Stimulated activated CD4-positive, alpha-beta T cell treated with anti-CD3 and anti-CD28 coated beads, Interleukin-1b, Interleukin-23, amount 100 ng/mL, for 48 hours (primary cell): ENCODE measurements at places on chromosomes 11 and 22.
A peak's percentile ranks its signal among the peaks of the same experiment; 100 is the strongest.

GRCh38 chr11:121241343-121242211 lies 51.0 kb upstream of the SC5D start:
- no peak for DNase-seq

DNA sequence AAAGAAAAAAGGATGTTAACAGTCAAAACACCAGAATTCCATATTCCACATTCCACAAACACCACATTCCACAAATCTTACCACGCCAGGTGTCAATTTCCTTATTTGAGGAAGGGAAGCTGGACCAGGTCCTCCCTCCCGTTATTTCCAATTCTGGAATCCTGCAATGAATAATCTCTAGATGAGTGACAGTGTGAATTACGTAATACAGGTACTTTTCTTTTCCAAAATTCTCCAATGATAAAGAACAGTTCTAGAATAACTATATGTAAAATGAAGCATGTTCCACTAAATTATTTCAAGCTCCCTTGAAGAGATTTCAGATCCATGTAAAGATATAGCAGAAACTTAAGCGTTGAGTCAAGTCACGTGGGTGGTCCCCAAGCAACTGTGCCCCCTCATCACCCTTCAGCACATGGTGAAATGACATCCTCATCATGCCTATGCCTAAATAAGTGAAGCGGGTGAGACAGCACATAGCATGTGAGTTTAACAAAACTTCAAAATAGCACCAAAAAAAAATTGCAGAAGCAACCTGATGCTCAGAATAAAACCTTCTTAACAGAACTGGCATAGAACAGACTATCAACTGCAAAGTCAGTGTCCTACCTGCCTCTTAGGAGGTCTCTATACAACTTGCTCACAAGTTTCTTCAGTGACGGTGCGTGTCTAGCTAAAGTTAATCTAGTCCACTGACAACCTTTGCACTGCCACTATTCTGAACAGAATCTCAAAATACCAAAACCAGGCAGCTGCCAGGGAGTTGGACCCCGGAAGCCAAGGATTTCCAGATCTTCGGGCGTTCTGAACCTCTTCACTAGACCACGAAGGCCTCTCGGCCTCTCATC lies 876 bp downstream of the NFRKB start:
- DNase-seq = no peak

DNA sequence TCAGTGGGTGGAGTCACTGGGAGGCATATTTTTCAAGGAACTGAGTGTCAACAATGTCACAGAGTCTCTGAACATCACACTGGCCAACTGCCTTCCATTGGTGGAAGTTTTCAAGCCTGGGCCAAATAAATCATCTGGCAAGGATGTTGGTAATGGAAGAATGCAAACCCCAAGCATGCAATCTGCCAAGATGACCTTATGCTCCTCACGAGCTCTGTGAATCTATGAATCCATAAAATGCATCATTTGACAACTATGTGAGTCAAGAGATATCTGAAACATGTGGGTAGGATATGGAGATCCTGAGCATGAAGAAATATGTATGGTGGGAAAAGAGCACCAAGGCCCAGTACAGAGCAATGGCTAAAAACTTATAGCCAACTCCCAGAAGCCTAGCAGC lies 122.2 kb downstream of the PLEKHA7 start:
- no peak for DNase-seq

GRCh38 chr11:73218106-73218829 lies at the start of gene P2RY2:
TSS of gene P2RY2 (plus strand) at chr11:73218281. CDS start at chr11:73234160, 15,879 bp downstream.
- DNase-seq = peak; percentile 35

GRCh38 chr22:44341431-44342346 lies 28.9 kb upstream of the SHISAL1 start:
- no peak for DNase-seq

- DNase-seq = peak; percentile 24
Observed at GRCh38 chr22:39808081-39808480, 85.5 kb downstream of the ENTHD1 start.

- DNase-seq = no peak
Observed at GRCh38 chr11:134466156-134466555, 54.1 kb upstream of the B3GAT1 start.

DNA sequence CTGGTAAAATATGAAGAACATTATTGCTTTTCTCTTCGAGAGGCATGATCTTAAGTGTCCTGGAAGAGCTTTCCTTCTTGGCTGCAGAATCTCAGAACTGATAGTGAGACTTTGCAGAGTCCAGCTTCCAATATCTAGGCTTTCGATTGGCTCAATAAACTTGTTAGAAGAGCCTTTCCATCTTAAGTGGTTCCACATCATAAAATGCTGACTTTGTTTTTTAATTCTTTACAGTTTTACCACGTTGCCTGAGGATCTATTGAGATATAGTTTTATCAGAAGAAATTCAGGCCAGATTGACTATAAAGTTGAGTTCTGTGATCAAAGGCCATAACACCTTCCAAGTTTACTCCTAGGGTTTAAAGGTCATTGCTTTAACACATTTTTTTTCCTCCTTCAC lies 15.6 kb upstream of the DNAJB7 start:
- DNase-seq = no peak

DNA sequence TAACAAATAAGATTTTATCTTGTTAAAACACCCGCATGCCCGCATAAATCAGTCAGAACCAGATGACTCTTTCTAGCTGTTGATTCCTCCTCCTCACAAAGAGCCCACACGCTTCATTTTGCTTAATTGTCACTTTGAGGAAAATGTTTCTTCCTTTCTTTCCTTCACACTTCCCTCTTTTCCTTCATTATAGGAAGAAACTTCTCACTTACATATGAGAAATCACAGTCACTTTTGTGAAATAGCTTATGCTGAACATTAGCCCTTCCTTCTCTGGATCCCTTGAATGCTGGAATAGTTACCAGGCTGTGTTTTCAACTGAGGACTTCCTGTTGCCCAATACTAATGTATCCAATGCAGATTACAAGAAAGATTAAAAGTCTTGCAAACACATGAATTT lies 5.8 kb downstream of the MS4A6E start:
- no peak for DNase-seq

- no peak for DNase-seq
Observed at GRCh38 chr11:19347911-19348310, 107.2 kb upstream of the E2F8 start.

- DNase-seq = no peak
Observed at GRCh38 chr22:27820896-27821866, 19.6 kb upstream of the MN1 start.

GRCh38 chr11:113960702-113961330 lies 14.1 kb upstream of the HTR3A start:
- no peak for DNase-seq

GRCh38 chr11:120568572-120569307 lies 57.2 kb downstream of the GRIK4 start:
- DNase-seq = no peak

- no peak for DNase-seq
Observed at GRCh38 chr22:25032066-25032465, 79.5 kb downstream of the KIAA1671 start.

DNA sequence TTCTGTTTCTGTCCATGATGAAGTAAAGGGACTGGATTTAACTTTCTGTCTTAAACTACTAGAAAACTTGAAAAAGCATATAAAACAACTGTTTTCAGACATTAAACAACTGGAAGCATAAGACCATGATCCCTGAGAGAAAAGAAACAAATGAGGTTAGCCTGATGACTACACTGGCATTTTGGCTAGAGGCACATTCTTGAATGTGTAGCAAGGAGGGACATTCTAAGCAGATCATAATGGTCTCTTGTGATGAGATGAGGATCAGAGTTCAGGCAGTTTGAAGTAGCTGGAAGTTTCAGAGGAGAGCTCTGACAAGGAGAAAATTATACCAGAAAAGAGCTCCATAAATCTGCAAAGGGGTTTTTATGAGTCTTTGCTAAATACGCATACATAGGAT lies 75.4 kb downstream of the AASDHPPT start:
- no peak for DNase-seq

DNA sequence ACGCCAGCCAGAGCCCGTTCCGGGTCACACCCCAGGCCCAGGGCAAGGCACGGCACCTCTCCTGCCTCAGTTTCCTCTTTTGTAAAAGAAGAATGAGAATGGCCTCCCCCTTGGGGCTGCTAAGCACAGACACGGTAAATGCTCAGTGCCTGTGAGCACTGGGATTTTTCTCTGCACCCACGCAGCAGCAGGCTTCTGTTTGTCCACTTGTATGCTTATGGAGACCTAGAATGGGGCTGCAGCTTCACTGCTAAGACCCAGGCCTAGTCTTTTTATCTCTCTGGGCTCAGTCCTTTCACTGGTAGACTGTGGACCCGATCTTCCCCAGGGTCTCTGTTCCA lies 1327.9 kb downstream of the TBC1D22A start:
- DNase-seq = no peak

DNA sequence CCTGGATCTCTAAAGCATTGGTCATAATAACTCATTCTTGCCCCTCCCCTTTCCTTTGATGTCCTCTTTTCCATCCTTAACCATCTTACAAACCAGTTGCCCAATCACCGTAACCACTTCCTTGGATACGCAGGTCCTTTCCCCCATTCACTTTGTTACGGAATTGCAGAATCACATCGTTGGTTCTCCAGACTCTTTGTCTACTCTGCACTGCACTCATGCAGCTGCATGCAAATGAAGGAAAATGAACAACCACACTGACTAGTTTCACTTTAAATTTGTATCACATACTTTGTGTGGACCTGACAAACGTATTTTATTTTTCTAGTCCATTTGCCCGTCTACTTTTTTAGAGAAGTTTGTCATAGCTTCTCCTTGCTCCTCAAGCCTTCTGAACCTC lies 69.9 kb downstream of the SLC5A12 start:
- no peak for DNase-seq

DNA sequence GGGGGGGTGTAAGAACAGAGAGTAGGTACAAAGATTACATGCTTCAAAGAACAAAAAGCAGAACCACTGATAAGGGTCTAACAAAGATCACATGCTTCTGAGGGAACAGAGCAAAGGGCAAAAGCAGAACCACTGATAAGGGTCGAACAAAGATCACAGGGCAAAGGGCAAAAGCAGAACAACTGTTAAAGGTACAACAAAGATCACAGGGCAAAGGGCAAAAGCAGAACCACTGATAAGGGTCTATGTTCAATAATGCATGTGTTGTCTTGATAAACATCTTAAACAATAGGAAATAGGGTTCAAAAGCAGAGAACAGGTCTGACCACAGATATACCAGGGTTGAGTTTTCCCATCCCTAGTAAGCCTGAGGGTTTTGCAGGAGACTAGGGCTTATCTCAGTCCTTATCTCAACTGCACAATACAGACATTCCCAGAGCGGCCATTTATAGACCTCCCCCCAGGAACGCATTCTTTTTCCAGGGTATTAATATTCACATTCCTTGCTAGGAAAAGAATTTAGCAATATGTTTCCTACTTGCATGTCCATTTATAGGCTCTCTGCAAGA lies 81.9 kb upstream of the PGR start:
- DNase-seq = no peak

DNA sequence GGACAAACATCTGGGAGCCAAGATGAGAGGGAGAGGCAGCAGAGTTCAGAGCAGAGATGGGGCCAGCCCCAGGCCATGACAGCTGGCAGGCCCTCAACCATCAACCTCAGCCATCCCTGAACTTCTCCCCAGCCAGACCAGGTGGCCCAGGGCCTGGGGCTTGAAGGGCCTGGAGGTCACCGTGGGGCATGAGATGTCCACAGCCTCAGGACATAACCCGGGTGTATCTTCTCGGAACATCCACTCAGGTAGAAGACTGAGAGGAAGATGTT lies 12.4 kb upstream of the SLC39A13 start:
- no peak for DNase-seq

DNA sequence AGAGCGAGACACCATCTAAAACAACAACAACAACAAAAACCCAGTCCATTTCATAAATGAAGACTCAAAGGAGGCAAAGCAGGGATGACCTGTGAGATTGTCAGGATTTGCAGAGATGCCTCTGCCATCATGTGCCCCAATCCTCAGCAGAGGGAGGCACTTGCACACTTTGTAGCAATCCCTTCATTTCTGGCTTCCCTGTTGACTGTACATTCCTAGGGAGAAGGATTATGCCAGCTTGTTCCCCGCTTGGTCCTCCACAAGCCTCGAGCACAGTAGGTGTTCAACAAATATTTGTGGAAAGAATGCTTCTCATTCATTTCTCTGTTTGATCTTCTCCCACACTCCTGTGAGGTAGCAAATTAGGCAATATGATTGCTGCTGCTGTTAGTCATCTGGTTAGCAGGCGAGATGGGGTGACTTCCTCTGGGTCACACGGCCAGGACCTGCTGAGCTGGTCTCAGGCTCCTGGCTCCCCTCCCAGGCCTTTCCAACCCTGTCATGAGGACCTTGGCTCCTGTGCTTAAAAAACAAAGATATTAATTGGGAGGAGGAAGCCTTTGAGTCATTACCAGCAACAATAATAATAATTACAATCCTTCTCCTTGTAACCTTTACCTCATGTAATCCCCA lies 34.1 kb downstream of the LIF start:
- peak; percentile 29 for DNase-seq

DNA sequence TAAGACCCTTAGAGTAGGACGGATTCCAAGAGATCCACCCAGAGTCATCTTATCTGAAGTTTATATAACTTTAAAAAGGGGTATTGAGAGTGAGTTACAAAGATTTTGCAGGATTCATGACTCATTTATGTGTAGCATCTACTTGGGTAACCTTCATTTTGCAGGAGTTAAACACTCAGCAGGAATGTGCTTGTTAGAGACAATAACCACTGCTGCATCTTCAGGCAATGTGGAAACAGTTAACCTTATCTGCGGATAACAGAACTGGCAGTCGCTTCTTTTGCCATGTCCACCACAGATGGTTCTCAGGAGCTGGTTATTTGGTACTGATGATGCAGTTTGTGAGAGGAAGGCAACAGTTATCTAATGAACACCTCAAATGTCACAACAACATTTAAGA lies 417.9 kb upstream of the DDI1 start:
- DNase-seq = no peak

DNA sequence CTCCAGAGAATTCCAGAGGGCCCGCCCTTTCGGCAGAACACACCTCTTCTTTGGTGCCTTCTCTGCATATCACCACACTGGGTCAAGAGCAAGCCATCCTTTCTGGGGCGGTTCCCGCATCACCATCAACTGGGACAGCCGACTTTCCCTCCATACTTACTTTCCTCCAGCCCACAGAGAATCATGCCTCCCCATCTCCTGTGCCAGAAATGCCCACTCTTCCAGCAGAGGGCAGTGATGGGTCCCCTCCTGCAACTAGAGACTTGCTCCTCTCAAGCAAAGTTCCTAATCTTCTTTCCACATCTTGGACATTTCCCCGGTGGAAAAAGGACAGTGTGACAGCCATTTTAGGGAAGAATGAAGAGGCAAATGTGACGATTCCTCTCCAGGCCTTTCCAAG lies 157.7 kb downstream of the C11orf91 start:
- peak; percentile 25 for DNase-seq
